HCEC 1CT (cell line): ENCODE measurements at places on chromosomes 7 and 10.

- DNase-seq, result no peak
Observed at GRCh38 chr7:78020874-78021249, 222.3 kb downstream of the PHTF2 start.

- DNase-seq, result peak; percentile 86
Observed at GRCh38 chr10:93445097-93445960, 36.8 kb downstream of the MYOF start.

DNA sequence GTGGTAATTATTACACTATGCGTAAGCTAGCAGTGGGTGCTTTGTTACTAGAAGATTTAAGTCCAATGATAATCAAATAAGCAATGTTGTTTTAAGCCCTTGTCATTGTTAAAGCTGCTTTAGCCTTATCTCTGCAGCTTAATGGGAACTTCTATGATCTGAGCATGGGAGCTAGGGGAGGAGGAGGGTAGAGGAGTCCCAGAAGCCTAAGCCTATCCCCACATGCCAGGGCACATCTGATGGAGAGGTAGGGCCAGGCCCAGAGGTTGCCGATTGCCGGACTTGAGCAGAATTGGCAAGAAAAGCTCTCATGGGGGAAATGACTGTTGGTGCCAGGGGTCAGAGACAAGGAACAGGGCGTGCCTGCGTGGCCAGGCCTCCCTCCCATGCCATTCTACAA lies 13.4 kb downstream of the CUBN start:
- DNase-seq, result no peak

GRCh38 chr10:30765616-30766015 lies 136.1 kb upstream of the LYZL2 start:
- peak; percentile 69 for DNase-seq

- DNase-seq, result no peak
Observed at GRCh38 chr10:28777911-28778310, 100.6 kb downstream of the BAMBI start.
